Left renal cortex interstitium (tissue), 4 donors: ENCODE measurements at places on chromosomes 5 and 9. TPM values are rescaled to one million over a fixed set of nuclear protein-coding genes. Genes with fewer than 3 reads are reported as not detected.

GRCh38 chr9:21789541-21790037, 12.8 kb upstream of the MTAP start:
- DNase-seq = peak; percentile 52

GRCh38 chr5:65171645-65172044, 310.1 kb downstream of the ADAMTS6 start:
- DNase-seq = no peak

GRCh38 chr9:6680797-6681146, 35.2 kb upstream of the GLDC start:
- DNase-seq = peak; percentile 48

- no peak for DNase-seq
Observed at GRCh38 chr5:36279054-36279698, 22.5 kb downstream of the RANBP3L start.

GRCh38 chr9:124835026-124835557, 18.2 kb upstream of the WDR38 start:
- no peak for DNase-seq

GRCh38 chr9:133888809-133889491, 103.2 kb downstream of the VAV2 start:
- no peak for DNase-seq

GRCh38 chr9:133656211-133657119, 20.3 kb downstream of the DBH start:
- no peak for DNase-seq

GRCh38 chr9:124263213-124263612, 5.5 kb downstream of the NEK6 start:
- no peak for DNase-seq

- no peak for DNase-seq
Observed at GRCh38 chr9:70049236-70049635, 5.6 kb downstream of the MAMDC2 start.

GRCh38 chr5:10592601-10593000, 28.7 kb downstream of the ANKRD33B start:
- DNase-seq = no peak

DNA sequence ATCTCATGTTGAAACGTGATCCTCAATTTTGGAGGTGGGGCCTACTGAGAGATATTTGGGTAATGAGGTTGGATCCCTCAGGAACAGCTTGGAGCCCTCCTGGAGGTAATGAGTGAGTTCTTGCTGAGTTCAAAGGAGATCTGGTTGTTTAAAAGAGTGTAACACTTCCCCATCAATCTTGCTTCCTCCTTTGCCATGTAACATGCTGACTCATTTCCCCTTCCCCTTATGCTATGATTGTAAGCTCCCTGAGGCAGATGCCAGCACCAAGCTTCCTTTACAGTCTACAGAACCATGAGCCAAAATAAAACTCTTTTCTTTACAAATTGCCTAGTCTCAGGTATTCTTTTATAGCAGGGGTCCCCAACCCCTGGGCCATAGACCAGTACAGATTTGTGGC, 352.3 kb downstream of the SLCO4C1 start:
- DNase-seq = no peak

DNA sequence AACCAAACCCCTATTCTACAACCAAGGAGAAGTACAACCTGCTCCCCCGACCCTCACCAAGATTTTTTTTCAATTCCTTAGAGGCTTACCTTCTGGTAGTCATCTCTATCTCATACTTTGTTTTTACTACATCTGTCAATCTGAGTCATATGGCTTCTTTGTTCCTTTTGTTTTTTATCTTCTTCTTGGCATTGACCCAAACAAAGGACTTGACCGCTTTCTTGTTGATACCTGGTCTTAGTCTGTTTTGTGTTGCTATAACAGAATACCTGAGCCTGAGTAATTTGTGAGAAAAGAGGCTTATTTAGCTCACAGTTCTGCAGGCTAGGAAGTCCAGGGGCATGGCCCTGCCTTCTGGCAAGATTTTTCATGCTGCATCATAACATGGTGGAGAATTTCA, 352.7 kb downstream of the MLLT3 start:
- DNase-seq = no peak

GRCh38 chr9:76371901-76372300, 22.3 kb downstream of the RFK start:
- DNase-seq = no peak

GRCh38 chr5:610744-611730, 1.1 kb upstream of the CEP72 start:
- no peak for DNase-seq

DNA sequence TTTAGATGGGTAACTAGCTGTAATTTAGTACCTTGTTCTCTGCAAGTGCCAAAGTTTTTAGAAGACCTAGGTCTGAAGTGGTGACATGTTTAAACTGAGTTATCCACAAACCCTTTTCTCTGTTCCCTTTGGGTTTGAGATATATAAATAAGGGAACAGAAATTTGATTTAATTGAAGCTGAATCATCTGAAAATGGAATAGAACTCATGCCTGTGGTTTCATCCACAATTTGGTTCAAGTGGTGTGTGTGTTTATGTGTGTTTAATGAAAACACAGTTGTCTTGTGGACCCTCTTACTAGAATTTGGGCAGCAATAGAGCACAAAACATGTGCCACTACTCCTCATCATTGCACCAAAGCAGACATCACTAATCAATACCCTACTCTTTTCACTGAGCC, 216.9 kb downstream of the GLIS3 start:
- DNase-seq = no peak

- no peak for DNase-seq
Observed at GRCh38 chr9:1997646-1998045, 17.5 kb upstream of the SMARCA2 start.

DNA sequence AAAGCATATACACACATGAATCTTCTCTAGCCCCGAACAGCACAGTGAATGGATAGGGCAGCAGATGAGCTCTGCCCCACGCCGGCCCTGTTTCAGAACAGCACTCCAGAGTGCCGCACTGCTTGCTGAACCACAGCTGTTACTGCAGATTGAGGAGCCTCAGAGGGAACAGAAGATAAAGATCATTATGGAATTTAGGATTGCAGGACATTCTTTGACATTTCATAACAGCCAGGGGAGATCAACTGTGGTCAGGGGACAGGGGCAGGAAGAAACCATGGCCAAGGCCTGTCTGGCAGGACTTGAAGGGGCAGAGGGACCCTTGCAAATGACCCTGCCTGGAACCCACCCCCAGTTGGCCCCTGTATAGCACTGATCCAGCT, 20.6 kb downstream of the IRF1 start:
- DNase-seq = no peak

F2RL2 gene
- polyA plus RNA-seq = 0.46 TPM

FNIP1 gene
- polyA plus RNA-seq = 16.2 TPM

OR13D1 gene
- polyA plus RNA-seq = 0.11 TPM

LTC4S gene
- 4.5 TPM for polyA plus RNA-seq

CTNNAL1 gene
- 75.1 TPM for polyA plus RNA-seq

VCAN gene
- 276 TPM for polyA plus RNA-seq

PCDHGB2 gene
- 3.5 TPM for polyA plus RNA-seq

SLC34A3 gene
- polyA plus RNA-seq = 12.7 TPM

PCDHGB7 gene
- polyA plus RNA-seq = 14.0 TPM

PCDHB8 gene
- polyA plus RNA-seq = 4.5 TPM

BAAT gene
- 0.22 TPM for polyA plus RNA-seq

TMC1 gene
- polyA plus RNA-seq = 0.96 TPM
